T-helper 17 cell (primary cell): ENCODE measurements at places on chromosomes 2 and 18. TPM values are rescaled to one million over a fixed set of nuclear protein-coding genes. Genes with fewer than 3 reads are reported as not detected.

- H3K4me3 ChIP-seq, result no peak overlapping the region
- H3K4me1 ChIP-seq, result no peaks in the 10 kb centered on the region
- H3K27me3 ChIP-seq, result peaks cover 5% of the 10 kb centered on the region
Observed at GRCh38 chr2:37526323-37526722, 145.1 kb downstream of the CDC42EP3 start.

- DNase-seq, result no peak
- H3K36me3 ChIP-seq, result peaks cover 2% of the 10 kb centered on the region
- no peak overlapping the region for H3K4me3 ChIP-seq
- peaks cover 2% of the 10 kb centered on the region for H3K4me1 ChIP-seq
- H3K27ac ChIP-seq, result no peak overlapping the region
Observed at GRCh38 chr2:46385786-46386577, 88.8 kb downstream of the EPAS1 start.

- H3K4me3 ChIP-seq, result no peak overlapping the region
- peaks cover 7% of the 10 kb centered on the region for H3K4me1 ChIP-seq
- no peak overlapping the region for H3K27ac ChIP-seq
- DNase-seq, result no peak
- H3K36me3 ChIP-seq, result peaks cover 3% of the 10 kb centered on the region
Observed at GRCh38 chr2:100982431-100982861, 19.6 kb upstream of the RPL31 start.

DNA sequence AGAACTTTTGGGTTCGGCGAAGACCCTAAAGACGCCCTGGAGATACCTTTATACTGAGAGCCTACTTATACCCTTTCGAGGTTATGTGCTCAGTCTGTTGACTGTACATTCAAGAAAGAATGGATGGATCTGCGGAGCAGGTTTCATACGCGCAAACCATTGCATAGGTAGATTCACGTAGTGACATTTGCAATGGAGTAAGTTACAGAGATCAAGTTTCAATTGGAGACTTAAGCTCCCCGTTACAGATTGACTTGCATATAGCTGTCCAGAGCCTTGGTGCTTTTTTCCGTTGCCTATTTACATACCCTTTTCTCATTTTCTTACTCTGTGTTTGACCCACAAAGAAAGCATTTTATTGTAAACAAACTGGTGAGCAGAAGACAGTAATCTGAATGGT lies 923 bp downstream of the PSMD1 start:
- H3K4me1 ChIP-seq, result peaks cover 44% of the 10 kb centered on the region
- peaks cover 7% of the 10 kb centered on the region for H3K36me3 ChIP-seq
- H3K27me3 ChIP-seq, result peaks cover 12% of the 10 kb centered on the region
- peak overlapping the region; percentile 97 for H3K27ac ChIP-seq
- H3K4me3 ChIP-seq, result peak overlapping the region; percentile 96

The HRH4 gene
- 8.5 TPM for total RNA-seq

The RNPEPL1 gene
- 111 TPM for total RNA-seq

The CD226 gene
- total RNA-seq, result 106 TPM
